ELR (cell line): ENCODE measurements at places on chromosomes 16 and 17.

GRCh38 chr17:75755990-75756389 is 9.0 kb downstream of the GALK1 start:
- DNase-seq = no peak

DNA sequence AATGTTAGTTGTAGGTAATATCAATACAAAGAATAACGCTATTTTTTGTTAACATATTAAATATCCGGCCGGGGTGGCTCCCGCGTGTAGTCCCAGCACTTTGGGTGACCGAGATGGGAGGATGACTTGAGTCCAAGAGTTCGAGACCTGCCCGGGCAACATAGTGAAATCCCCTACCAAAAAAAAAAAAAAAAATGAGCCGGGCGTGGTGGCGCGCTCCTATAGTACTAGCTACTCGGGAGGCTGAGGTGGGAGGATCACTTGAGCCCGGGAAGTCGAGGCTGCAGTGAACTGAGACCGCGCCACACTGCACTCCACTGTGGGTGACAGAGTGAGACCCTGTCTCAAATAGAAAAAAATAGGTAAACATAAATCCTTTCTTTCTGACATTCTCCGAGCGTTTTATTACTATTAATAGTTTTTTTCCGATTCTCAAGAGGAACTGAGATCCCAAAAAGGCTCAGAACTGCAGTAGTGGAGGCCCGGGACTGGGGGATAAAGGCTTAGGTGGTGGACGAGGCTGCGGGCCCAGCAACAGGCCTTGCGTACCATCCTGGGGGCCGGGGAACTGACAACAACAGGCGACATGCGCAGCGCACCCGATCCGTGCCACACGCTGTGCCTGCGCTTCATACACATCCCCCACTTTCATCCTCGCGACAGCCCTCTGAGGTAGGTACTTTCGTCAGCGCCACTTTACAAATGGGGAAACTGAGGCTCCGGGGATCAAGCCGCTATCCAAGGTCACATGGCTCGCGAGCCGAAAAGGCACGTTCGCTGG is 919 bp downstream of the N4BP1 start:
- DNase-seq = peak; percentile 36

DNA sequence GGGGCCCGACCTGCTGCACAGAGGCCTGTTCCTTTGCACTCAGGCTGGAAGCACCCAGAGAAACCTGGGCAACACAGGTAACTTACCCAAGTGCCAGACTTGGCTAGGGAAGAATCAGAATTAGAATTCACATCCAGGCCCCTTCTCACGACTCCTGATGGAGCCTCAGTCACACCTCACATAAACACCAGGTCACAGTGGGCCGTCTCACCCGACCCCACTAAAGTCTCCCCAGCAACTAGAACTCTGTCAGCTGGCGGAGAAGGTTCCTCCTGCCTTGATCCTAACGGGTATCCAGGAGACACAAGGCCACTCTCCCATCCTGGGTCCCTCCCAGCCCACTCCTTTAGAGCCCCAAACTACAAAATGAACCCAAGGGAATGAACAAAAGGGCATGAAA is 6.4 kb downstream of the TK2 start:
- DNase-seq = no peak

GRCh38 chr17:77727037-77727615 is 231.4 kb upstream of the TNRC6C start:
- no peak for DNase-seq

DNA sequence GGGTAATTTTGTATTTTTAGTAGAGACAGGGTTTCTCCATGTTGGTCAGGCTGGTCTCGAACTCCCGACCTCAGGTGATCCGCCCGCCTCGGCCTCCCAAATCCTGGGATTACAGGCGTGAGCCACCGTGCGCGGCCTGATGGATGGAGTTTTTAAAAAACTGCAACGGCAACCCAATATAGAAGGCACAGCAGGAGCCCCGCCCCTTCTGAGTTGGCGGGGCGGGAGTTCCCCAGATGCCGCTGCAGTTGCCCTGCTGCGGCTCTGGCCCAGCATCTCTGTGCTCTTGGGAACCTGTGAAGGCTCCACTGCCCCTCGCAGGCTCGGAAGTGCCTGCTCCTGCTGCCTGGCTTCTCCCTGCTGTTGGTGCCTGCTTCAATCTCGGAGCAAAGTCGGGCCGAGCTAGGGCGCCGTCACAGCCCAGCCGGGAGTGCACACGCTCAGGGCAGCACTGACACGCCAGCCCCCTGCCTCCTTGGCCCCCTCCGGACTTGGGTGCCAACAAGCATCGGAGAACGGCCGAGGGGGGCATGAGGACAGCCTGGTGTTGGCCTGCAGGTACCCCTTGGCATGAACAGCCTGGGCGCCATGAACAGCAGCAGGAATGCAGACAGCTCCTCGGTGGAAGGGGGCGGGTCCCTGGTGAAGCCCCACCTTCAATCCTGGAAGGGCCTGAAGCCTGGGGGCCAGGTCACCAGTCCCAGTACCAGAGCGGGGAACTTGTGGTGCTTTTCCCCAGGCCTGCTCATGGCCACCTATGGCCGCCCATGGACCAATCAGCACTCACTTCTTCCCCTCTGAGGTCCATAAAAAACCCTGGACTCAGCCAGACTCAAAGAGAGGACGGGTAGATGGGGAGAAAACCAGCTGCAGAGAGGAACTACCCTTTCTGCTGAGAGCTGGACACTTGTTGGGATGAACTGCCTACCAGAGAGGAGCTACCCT is 2.3 kb upstream of the NT5M start:
- DNase-seq = peak; percentile 68

DNA sequence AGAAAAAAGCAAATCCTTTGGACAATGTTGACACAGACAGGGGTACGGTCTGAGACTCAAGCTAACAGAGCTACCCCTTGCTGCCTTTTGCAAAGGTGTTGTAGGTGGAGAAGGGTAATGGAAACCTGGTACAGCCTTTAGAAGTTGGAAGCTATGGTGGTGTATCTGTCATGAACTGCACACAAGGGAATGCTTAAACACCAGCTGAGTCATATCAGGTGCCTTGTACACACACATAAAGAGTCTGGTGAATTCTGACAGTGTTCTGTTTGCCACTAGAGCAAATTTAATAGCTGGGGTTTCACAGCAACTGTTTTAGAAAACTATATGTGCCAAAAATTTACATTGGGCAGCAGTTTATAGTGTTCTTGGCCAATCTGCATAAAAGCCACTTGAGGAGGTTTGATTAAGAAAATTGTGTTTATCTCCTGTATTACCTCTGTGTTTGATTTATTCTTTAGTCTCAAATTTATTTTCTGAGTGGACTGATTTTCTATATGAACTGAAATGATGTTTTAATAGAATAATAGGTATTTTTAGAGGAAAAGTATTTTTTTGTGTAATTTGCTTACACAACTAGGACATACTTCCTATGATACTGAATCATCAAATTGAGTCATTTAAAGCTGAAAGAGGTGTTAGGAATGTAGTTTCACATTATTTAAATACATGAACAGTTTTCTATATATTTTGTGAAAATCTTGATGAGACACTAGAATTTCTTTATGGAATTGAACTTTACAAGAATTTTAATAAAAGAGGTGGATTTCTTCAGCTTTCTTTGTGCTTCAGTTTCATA is 136.9 kb downstream of the MAP2K6 start:
- peak; percentile 56 for DNase-seq

DNA sequence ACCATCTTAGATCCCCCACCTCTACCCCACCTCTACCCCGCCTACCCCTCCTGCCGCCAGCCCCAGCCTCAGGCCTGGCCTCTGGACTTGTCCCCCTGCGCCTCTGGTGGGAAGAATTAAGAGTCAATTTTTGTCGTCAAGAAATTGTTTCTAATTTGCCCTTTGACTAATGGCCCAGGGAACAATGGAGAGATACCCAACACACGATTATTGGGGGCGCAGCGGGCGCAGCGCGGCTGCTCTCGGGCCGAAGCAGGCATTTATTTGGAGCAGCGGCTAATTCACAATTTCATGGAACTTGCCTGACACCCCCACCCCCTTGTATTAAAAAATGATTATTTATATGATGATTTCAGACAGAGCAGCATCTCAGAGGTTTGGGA is 4.4 kb upstream of the BAHCC1 start:
- no peak for DNase-seq

DNA sequence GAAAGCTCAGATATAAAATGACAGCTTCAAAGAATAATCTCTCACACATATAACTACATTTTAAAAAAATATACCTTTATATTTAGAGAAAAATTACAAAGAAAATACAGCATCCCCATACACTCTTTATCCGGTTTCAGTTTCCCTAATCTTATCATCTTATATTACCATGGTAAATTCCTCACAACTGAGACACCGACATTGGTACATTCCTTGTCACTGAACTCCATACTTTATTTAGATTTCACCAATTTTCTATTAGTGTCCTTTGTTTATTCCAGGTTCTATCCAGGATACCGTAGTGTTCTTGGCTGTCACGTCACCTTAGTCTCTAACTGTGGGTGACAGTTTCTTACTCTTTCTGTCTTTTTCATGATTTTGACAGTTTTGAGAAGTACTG is 22.0 kb upstream of the ABCA10 start:
- DNase-seq = peak; percentile 68

DNA sequence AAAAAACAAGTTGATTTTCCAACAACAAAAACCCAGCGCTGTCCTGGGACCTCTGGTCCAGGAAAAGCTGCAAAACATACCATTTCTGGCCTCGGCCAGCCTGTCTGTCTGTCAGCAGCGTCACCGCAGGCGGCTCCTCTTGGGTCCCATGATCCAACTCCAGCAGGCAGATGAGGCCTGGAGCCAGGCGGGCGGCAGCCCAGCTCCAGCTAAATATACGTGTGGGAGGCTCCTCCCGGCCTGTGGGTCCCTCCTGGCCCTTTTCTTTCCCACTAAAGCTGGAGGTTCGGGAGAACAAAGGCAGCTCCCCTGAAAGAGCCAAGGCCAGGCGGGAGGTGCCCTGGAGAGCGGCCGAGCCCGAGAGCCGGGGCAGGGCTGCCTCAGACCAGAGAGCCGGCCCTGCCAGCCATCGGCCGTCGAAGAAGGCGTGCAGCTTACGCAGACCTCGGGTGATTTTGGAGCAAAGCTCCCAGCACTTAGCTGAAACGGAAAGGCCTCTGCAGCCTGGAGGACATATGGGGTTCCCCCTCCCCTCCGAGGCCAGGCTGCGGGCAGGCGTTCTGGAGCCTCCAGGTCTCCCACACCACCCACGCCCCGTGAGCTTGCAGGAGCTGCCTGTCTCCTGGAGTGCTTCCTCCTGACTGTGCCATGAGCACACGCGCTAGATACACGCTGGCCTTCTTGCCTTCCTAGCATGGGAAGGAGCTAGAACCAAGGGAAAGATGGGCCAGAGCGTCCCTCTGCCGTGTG is 19.9 kb upstream of the JPH3 start:
- DNase-seq = peak; percentile 78

DNA sequence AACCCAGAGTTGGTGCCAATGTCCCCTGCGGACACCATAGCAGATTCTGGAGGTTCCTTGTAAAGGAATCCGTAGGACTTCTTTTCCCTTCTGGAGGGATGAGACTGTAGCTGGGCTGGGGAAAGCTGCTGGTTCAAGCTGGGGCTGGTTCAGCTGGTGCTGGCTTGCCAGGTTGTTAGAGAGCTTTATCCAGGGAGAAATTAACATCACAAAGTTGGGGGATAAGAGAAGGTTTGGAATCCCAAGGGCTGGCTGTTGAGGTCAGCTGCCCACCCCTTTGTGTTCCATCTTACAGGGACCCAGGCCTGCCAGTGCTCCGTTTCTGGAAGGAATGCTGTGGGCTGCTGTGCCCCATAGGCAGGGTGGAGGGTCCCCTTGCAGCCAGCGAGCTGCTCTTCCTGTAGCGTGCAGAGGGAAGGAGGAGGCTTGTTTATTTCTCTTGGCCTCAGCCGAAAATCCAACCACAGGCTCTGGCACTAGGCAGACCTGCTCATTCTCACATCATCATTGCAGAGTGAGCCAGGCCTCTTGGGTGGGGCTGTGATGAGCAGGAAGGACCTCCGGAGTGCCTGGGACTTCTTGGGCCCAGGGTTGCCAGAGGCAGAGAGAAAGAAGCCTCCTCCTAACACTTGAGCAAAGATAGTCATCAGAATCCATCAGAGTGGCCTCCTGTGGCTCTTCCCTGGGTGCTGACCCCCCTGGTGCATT is 251.1 kb downstream of the SEC14L1 start:
- peak; percentile 98 for DNase-seq

DNA sequence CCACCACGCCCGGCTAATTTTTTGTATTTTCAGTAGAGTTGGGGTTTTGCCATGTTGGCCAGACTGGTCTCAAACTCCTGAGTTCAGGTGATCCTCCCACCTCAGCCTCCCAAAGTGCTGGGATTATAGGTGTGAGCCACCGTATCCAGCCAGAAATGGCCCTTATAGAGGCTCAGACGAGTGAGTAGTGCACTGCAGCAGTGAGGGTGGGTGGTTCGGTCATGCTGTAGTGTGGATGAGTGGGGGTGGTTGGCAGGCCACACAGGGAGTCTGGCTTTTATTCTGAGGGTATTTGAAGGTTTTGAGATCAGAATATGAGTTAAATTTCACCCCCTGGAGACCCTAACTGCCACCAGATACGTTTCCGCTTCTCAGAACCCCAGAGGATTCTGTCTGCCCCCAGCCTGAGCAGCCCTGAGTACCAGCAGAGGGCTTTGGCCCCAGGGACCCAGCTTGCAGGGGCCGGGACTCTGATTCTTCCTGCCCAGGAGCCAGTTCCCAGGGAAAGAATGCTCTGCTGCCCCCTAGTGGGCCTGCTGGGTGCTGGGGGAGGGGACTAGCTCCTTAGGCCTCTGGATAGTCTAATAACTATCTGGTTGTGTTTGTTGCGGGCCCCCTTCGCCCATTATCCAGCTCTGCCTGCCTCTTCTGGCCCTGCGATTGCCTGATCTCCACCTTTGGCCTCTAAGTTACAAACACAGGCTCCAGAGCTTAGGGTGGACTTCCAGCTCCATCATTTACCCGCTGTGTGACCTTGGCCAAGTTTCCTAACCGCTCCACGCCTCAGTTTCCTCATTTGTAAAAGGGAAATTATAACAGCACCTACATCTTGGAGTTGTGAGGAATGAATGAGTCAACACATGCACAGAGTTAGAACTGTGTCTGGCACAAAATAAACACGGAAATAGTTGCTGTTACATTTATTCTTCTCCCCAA is 2.0 kb downstream of the ZNF771 start:
- DNase-seq = peak; percentile 90

- DNase-seq = peak; percentile 62
These were observed 9.2 kb downstream of the PIGQ start for GRCh38 chr16:578870-579405.

DNA sequence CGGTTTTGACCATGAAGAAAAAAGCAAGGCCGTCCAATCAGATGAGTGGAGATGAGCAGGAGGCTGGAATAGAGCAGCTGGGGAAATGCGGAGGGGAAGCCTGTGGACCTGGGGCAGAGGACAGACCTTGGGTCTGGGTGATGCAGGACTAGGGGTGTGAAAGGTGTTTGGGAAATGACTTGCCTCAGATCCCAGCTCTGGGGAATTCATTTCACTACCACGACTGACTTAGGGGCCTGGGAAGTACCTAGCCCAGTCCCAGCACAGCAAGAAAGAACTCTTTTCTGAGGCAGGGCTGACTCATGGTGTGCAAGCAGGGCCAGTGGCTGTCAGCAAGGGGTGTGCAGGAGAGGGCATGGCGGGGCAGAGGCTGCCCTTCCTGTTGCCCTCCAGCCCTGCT is 14.8 kb downstream of the DNAI2 start:
- no peak for DNase-seq
